Activated naive CD4-positive, alpha-beta T cell treated with anti-CD3 and anti-CD28 coated beads, Interleukin-2, amount 50 U/mL, for 72 hours (primary cell): ENCODE measurements at places on chromosomes 1 and 21. TPM values are rescaled to one million over a fixed set of nuclear protein-coding genes. Genes with fewer than 3 reads are reported as not detected.

- no peak for DNase-seq
Measured at GRCh38 chr1:220803401-220804201, 16.9 kb downstream of the MTARC1 start.

- DNase-seq: no peak
Measured at GRCh38 chr1:234495231-234495990, 16.4 kb upstream of the TARBP1 start.

- DNase-seq: no peak
Measured at GRCh38 chr1:166297993-166298392, 131.2 kb upstream of the FAM78B start.

- no peak for DNase-seq
Measured at GRCh38 chr1:110243574-110243973, 33.5 kb downstream of the KCNC4 start.

DNA sequence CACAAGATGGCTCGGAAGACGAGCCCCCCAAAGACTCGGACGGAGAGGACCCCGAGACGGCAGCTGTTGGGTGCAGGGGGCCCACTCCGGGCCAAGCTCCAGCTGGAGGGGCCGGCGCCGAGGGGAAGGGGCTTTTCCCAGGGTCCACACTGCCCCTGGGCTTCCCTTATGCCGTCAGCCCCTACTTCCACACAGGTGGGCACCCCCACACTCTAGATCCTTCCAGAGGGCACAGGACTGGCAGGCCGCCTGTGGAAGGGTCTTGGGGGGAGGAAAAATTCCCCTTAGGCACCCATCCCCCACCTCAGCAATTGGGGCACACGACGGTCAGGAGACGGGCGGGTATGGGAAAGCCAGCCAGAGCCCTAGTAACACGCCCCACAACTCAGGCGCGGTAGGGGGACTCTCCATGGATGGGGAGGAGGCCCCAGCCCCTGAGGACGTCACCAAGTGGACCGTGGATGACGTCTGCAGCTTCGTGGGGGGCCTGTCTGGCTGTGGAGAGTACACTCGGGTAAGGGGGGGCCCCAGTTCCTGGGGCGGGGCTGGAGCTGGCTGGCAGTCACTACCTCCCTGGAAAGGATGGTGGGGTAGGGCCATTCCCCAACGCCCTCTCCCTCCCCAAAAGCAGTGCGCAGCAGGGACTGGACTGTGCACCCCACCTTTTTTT, 16.1 kb downstream of the NOC2L start:
- DNase-seq: no peak

- DNase-seq: no peak
Measured at GRCh38 chr1:68551459-68551858, 54.6 kb upstream of the DEPDC1 start.

DNA sequence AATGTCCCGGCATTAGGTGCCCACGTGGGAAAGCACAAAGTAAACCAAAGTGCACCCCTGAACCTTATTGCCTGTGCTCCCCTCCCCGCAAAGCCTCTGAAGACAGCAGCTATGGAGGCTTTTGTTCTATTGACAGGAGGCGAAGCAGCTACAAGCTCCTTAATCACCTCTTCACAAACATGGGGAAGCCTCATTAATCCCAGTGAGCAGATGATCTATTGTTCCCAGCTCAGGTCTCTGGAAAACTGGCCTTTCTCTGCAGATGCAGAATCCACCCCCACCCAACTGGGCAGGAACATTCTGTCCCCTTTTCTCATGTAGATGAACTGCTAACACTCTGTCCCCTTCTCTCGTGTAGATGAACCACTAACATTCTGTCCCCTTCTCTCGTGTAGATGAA, 190.5 kb upstream of the CSF3R start:
- DNase-seq: no peak

GRCh38 chr1:67211589-67212563, 45.6 kb downstream of the IL23R start:
- peak; percentile 46 for DNase-seq

DNA sequence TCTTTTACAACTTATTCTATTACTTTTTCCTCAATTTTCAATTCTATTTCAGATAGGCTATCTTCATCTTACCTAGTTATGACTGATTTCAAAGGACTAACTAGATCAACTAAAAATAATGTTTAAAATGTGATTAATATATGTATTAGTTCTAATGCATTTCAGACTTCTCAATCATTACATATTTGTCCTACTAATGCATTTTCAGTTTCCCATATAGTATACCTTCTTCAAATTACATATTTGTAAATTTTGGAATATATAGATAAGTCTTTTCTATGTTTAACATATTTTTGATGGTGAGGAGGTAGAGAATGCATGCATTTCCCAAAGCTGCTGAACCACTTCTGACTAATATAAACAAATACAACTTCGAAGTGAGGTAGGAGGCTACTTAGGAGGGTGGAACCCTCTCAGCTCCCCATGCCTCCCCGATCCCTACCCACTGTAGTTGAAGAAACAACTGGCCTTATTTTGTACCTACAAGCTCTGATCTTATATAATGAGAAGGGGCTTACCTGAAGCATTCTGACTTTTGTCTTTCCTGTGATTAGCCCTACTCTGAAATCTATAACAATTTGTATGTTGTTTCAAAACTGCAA, 1.7 kb downstream of the TRMT1L start:
- no peak for DNase-seq

DNA sequence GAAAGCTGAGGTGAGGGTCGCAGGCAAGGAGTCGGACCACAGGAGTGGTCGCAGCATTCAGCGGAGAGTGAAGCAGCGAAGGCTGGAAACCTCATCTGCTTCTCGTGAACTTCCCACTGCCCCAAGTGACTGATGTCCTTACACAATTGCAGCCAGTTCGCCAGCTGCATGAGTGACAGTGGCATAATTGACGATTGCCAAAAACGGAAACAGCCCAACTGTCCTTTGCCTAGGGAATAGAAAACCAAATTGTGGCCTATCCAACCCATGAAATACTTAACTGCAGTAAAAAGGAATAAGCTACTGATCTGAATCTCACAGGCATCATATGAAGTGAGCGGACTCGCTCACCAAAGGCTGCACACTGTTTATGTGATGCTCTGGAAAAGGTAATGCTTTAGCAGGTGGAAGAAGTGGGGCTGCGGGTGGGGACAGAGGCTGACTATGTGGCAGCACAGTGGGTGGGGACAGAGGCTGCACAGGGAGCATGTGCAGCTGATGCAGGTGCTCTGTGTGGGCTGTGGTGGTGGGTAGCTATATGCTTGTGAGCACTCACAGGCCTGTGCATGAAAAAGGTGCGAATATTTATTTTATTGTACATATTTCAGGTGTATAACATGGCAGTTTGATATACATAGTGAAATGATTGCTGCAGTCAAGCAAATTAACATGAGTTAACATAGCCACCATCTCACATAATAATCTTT, 4.2 kb upstream of the NLRP3 start:
- no peak for DNase-seq

NFASC gene
- total RNA-seq: 0.11 TPM

UMODL1 gene
- total RNA-seq: 0.18 TPM

CFHR5 gene
- not detected for total RNA-seq

AXDND1 gene
- total RNA-seq: 0.36 TPM

FCGR3A gene
- total RNA-seq: 0.16 TPM
